ENCODE measurements at places on chromosomes 1 and 21.

- no peak for DNase-seq
These were observed 720 bp downstream of the SUSD4 start for GRCh38 chr1:223363057-223363855.

DNA sequence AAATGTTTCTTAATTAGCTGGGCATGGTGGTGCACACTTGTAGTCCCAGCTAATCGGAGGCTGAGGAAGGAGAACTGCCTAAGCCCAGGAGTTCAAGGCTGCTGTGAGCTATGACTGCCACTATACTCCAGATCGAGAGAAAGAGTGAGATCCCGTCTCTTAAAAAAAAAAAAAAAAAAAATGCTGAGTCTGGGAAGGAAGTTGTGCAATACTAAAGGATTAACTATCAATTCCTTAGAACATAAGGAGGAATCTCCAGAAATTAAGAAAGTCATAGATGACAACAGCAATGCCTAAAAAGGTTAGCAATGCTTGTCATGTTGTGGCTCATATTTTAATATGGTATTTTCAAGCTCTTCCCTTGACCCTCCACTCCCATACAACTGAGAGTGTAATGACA lies 5.3 kb downstream of the LUZP1 start:
- no peak for DNase-seq

- DNase-seq, result no peak
These were observed 12.8 kb downstream of the PLA2G2E start for GRCh38 chr1:19910650-19911049.

- DNase-seq, result no peak
These were observed 3.3 kb upstream of the PKNOX1 start for GRCh38 chr21:42970946-42971653.

DNA sequence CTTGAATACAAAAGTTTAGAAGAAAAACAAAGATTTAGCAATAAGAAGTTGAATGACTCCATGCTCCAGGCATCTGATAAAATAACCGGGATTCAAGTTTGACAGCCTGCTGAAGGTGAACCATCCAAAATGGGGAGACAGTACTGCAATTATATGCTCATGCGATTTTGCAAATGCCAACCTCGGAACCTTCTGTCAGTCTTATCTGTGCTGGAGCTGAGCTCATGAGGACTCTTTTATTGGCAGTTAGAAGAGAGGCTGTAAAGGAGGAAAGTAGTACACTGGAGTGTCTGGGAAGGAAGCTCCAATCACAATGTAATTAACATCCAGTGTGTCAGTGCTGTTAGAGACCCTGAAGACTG lies 170.0 kb downstream of the GALNT2 start:
- no peak for DNase-seq

DNA sequence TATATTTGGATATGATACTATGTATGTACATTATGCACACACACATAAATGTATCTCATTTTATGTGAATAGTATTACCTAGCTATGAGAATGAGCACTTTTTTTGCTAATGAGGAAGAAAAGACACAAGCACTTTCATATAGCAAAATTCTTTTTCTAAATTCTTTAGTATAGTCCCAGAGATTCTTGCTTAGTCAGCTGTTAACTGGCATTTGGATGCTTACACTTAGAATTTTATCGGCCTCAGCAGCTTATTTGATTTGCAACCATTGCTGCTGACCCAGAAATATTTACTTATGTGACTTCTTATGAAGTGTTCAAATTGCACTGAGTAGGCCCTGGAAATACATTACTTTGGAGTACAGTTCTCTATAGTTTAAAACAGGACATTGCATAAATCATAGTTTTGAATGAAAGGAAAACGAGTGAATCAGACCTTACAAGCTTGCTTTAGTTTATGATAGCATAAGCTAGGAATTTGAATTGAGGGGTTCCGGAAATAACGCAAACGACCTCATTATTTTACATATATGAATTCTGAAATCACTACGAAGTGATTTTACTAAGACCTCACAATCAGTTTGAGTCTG lies 653.9 kb upstream of the NEGR1 start:
- no peak for DNase-seq

DNA sequence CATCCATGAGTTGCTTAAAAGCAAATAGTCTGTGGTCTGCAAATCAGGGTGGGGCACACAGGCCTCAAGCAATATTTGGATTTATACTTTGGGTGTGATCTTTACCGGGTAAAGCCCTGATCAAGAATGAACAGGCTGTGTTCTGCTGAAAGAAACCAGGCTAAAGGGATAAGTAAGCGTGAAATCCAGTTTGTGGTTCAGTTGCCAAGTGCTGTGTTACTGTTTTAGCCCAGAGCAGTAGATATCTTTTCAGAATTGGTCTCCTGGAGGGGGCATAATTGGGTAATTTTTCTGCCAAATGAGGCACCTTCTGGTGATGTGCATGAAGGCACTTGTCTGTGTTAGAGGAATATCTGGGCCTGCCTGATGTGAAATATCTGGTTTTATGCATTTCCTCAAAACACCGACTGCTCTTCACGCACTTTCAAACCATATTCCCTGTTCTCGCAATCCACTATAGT lies 21.4 kb downstream of the AIM2 start:
- no peak for DNase-seq

DNA sequence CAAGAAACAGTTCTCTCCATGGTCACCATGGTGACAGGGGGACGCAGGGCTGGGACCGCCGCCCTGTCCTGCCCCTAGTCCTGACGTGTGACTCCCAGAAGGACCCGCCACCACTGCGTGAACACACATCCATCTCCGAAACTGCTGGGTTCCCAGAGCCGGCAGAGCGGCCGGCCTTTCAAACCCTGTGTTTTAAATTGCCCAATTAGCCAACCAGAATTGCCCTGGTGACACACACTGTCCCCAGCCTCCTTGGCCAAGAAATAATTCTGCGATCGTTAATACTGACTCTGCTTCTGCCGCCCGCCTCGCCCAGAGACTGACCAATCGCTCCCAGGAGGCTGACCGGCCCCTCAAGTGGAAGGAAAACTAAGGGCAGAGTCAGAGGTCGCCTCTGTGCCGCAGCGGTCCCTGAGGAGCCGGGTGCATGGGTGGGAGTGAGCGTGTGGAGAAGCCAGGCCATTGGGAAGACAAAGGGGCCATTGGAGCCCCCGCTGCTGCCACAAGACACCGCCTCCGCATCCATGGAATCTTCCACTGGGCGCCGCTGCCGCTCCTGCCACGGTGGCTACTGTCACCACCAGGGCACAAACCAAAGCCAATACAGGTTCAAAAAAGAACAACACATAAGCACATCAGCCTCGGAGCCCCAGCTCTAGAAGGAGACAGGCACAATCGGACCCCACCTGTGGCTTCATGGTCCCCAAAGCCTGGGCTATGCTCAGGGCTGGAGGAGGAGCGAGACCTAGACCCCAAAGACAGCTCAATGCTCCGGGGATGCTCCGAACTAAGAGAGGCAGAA lies 273.2 kb downstream of the NPHP4 start:
- DNase-seq, result no peak

DNA sequence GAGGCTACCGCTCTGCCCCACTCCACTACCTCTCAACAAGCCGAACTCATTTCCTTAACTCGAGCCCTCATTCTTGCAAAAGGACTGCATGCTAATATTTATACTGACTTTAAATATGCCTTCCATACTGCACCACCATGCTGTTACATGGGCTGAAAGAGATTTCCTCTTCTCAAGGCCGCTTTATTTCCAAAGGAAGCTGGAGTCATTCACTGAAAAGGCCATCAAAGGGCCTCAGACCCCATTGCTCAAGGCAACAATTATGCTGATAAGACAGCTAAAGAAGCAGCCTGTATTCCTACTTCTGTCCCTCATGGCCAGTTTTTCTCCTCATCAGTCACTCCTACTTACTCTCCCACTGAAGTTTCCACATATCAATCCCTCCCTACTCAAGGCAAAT lies 6.9 kb upstream of the HPDL start:
- DNase-seq, result no peak

DNA sequence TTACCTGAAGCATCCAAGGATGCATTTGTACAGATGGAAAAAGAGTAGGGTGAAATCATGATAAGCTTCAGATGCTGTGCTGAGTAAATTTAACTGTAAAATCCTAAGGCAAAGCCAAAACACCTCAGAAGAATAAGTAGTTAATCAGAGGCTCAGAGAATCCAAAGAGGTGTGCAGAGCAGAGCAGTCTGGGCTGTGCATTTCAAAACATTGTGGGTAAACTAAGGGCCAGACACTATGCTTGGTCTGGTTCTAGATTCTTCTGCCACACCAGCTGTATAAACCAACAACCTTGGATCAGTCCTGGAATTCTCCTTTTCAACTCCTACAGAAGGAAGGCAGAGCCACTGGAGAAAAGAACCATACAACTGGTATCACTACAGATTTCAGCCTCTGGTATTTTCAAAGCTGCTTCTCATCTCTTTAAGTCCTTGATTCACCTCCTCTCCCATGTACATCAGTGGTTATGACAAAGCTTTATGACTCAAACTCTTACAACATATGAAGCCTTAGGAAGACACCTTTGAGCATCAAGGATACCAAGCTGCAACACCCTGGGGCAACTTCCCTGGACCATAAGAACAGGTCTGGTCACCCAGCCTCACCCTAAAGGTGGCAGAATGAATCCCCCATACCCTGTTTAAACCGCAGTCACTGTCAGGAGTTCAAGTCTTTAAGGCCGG lies 11.6 kb upstream of the HIPK1 start:
- no peak for DNase-seq

DNA sequence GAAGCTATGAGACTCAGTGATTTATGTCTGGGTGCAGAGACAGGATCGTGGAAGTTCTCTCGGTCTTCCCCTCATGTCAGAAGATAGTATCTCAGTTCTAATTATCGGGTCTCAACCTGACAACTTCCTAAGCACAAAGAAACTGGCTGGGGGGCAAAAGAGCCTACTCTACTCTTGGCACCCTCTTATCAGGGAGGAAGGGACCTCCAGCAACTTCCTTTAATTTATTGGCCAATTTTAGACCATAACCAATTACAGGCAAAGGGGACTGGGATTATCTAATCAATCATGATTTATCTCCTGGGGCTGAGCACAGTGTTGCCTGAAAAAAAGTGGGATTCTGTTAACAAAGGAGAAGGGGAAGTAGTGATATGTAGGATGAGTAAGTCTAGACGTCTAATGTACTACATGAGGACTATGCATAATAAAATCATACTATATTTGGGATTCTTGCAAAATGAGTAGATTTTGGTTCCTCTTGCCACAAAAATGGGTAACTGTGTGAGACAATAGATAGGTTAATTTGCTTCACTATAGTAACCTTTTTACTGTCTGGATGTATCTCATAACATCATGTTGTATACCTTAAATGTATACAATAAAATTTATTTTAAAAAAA lies 98.8 kb downstream of the ZFYVE9 start:
- DNase-seq, result no peak

GRCh38 chr1:46183079-46183847 lies 7.0 kb upstream of the P3R3URF start:
- no peak for DNase-seq

DNA sequence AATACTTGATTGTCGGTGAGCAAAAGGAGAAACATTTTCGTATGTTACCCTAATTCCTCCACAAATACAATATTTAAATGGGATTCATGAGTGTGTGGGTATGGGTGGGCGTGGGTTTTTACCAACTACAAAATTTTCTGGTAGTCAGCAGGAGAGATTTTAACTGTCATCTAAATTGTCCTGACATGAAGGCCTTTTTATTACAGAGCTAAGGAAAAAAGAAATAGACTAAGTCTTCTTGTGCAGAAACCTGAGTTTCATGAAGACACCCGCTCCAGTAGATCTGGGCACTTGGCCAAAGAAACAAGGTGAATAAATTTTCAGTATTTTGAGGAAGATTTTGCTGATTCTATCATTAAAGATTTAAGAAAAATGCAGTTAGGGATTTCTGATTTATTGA lies 752 bp downstream of the RGS18 start:
- no peak for DNase-seq

DNA sequence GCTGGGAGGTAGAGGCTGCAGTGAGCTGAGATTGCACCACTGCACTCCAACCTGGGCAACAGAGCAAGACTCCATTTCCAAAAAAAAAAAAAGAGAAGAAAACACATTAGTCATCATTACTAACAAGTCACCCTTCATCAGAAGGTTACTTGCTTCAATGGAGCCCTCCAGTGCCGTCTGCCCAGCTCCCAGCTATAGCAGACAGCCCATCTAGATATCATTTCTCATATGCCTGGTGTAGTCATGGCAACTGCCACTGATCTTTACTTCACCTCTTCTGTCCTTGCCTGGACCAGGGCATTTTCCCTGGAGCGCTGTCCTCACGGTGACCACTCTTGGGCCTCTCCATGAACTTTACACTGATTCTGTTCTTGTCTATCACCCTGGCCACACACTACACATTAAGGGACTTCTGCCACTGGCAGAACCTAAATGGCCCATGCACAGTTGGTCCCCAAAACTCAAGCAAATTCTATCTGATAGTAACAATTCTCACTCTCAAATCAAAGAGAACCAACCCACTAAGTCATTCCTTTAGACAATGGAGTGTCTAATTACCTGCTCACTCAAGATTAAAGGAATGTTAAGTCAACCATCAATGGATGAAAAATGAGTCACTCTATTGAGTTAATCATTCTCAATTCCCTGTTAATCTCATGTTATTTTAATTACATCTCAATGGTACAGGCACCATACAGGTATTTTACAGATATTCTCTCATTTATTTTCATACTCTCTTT lies 12.9 kb downstream of the GPA33 start:
- no peak for DNase-seq

DNA sequence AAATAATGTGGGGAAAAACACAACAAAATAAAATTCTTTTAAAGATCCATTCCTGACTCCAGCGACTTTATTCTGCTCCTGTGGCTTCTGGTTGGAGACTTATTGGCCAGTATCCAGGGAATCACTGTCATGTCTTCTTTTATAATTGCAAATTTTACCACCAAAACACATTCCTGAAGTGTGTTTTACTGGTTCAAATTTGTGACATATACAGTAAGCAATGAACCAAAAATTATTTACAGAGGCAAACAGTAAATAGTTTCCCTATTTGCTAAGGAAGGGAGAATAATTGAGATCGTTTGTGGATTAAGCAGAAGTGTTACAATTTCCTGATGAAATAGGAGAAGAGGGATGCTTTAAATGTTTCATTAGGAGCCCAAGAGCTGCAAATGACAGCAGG lies 118.7 kb downstream of the ZNF281 start:
- no peak for DNase-seq

DNA sequence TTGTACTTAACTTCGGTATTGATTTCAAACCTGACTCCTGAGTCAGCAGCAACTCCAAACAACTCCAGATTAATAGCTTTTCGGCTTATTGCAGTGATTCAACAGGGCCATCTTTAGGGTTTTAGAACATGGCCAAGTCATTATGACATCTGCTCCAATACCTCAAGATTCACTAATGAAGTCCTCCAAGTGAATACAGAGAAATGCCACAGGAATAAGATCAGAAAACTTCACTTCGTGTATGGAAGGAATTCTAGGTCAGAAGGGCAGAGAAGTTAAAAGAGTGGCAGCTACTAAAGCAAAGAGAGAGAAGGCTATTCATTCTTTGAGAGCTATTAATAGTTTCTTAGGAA lies 7.6 kb upstream of the C1orf116 start:
- no peak for DNase-seq

GRCh38 chr1:23019863-23020625 lies 776 bp downstream of the KDM1A start:
- no peak for DNase-seq

- DNase-seq, result no peak
These were observed 162.6 kb downstream of the PIK3R3 start for GRCh38 chr1:45969866-45970265.

Measured in stimulated activated CD4-positive, alpha-beta T cell treated with anti-CD3 and anti-CD28 coated beads, Interleukin-1b, Interleukin-23, amount 100 ng/mL, for 1 hour (primary cell).